HT1080 (cell line): ENCODE measurements at places on chromosomes 11 and 22. TPM values are rescaled to one million over a fixed set of nuclear protein-coding genes. Genes with fewer than 3 reads are reported as not detected.

Gene KRTAP5-1
- not detected in 2 replicates for total RNA-seq

Gene CTSW
- total RNA-seq = 0.24 and 0.57 TPM in 2 replicates

Gene MYO7A
- total RNA-seq = 0.37 and 0.51 TPM in 2 replicates

Gene MFNG
- total RNA-seq = not detected in 2 replicates

Gene PRG3
- not detected in 2 replicates for total RNA-seq

Gene PARVG
- total RNA-seq = 0.24 and 0.50 TPM in 2 replicates

Gene SMIM35
- not detected in 2 replicates for total RNA-seq

DNA sequence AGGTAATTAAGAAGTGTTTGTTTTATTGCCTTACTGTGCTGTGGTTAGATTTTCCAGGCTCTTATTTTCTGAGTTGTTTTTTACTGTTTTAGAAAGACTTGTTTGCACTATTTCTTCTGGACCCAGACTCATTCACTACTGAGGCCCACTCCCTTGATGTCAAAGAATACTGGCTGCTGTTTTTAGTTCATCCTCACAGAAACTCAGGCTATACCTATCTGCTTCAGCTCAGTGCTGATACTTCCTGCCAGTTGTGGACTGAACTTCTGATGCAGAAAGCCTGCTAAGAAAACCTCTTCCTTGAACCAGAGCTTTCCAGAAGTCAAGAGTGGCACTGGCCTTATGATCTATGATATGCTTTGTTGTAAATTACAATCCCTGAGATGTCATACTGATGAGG, 15.9 kb upstream of the PIK3IP1 start:
- DNase-seq = no peak

DNA sequence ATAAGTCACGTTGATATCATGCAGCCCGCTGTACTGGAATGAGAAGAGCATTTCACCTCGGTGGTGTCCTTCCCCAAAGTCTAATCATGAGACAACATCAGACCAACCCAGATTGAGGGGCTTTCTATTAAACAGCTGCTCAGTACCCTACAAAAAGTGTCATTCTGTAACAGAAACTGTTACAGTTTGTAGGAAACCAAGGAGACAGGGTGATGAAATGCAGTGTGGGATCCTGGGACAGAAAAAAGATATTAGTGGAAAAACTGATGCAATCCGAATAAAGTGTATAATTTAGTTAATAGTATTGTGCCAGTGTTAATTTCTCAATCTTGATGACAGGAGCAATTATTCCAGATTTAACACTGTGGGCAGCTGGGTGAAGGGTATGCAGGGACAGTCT, 128.0 kb downstream of the MICAL2 start:
- DNase-seq = no peak

GRCh38 chr11:14612694-14613093, 30.9 kb upstream of the PDE3B start:
- DNase-seq = no peak

DNA sequence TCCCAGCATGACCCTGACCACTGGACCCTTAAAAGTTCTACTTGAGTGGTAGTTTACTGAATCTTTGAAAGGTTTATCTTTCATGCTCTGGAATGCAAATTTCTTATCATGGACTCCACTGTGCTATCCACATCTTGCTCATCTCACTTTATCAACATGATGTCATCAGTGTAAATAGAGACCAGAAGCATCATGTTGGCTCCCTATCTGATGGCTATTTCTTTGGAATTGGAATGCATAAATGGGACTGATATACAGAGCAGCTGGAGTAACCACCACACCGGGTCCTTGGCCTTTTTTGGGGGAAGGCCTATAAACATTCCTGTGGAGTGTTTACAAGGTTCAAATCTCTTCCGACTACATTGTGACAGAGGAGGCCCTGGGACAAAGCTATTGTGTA, 74.1 kb upstream of the CEP126 start:
- DNase-seq = no peak

- DNase-seq = no peak
These were observed 43.7 kb upstream of the DRD2 start for GRCh38 chr11:113518716-113519495.

- no peak for DNase-seq
These were observed 8.9 kb downstream of the YWHAH start for GRCh38 chr22:31953261-31953660.

DNA sequence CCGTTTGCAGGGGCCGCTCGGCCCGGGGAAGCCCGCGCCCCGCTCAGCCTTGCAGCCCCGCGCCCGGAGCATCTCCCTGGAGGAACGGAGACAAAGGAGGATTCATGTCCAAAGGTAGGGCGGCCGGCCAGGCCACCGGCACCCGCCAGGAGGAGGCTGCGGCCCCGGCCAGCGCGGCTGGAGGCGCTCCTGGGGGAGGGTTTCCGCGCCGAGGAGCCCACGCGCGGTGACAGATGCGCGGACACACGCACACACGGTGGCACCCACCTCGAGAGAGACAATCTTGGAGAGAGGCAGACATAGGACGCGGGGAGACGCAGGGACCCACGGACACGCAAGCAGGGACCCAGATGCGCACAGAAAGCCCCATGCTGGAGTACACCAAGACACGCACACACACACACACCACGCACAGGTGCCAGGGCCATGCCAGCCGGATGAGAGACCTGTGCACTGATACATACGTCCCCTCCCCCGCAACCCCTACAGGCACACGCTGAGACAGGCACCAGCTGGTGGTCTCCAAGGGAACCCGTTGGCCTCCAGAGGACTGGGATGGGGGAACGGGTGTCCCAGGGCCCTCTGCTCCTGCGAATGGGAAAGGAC, 7.8 kb downstream of the SEPTIN3 start:
- no peak for DNase-seq

GRCh38 chr11:76677458-76677765, 6.9 kb upstream of the LRRC32 start:
- DNase-seq = no peak

DNA sequence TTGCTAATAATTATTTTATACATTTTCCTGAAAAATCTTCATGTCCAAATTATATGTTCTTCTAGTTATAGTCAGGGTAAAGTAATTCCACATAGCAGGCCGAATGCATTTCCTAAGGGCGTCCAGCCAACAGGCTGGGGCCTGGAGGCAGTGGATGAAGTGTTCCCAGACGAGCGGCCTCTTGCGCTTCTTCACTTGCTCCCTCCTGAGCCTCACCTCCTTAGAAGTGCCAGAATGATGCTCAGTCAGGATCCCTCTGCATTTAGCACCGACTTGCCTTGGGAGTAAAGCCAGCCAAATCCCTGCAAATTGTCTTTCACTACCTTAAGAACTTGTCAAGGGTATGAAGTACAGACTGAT, 1.5 kb downstream of the OLFML1 start:
- DNase-seq = no peak

DNA sequence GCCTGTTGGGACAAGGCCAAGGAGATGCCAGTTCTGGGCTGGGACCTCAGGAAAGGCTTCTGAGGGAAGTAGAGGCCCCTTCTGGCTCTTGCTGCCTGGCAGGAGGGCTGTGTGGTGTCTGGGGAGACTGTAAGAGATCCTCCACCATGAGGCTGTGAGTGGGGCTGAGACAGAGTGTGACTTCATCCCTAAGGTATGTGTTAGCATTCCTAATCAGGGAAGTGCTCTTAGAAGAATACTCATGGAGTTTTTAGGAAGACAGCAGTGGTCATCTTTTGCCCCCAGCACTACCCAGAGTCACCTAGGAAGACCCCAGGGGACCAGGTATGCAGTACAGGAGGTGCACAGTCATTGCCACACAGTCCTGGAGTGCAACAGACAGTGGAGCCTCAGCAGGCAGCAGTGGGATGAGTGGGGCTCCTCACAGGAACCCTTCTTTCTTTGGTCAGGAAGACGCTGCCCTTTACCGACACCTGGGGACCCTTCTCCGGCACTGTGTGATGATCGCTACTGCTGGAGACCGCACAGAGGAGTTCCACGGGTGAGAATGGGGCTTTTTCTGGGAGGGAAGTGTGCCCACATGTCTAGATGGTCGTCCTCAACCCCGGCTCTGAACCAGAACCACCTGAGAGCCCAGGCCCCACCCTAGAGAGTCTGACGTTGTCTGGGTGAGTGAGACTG, 2.8 kb downstream of the RIC8A start:
- peak; percentile 72 for DNase-seq

GRCh38 chr11:119472856-119473222, 49.9 kb upstream of the THY1 start:
- DNase-seq = no peak

GRCh38 chr11:25983280-25983679, 348.6 kb upstream of the ANO3 start:
- no peak for DNase-seq

- DNase-seq = peak; percentile 16
These were observed 32.4 kb downstream of the CREB3L1 start for GRCh38 chr11:46309814-46310259.

- DNase-seq = no peak
These were observed 25.7 kb upstream of the CRTAM start for GRCh38 chr11:122812638-122813037.

- DNase-seq = no peak
These were observed 868 bp upstream of the MYEOV start for GRCh38 chr11:69293087-69293486.

- no peak for DNase-seq
These were observed 1.3 kb upstream of the DGKZ start for GRCh38 chr11:46345881-46346484.

- no peak for DNase-seq
These were observed 519.6 kb upstream of the TENM4 start for GRCh38 chr11:79960461-79960860.

- DNase-seq = peak; percentile 96
These were observed at the start of gene CTNND1 for GRCh38 chr11:57761301-57762234. Gene CTNND1 (plus strand): TSS chr11:57761802. CDS start chr11:57791479, 29,677 bp downstream.

- DNase-seq = peak; percentile 96
These were observed 2.5 kb downstream of the CDC42EP2 start for GRCh38 chr11:65317025-65317786.

DNA sequence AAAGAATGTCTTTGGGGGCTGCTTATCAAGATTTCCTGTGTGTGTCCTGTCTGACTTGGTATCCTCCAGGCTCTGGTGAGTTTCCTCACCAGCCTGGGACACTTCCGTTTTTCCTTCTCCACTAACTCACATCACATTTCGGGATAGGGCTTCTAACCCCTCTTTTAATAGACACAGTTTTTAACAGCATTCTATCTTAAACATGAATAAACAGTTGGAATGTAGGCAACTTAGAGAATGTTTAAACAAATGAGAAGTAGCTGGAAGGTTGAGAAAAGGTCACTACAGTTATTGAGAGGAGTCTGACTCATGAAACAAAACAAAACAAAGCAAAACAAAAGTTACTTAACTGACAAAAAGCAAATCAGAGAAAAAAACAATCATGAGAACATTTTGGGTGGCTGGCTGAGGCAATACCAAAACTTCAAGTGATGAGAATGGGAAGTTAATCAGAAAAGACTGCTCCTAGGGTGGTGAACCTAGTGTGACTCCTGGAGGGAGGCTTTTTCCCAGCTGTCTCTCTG, 64.7 kb upstream of the CTSC start:
- DNase-seq = peak; percentile 58

GRCh38 chr22:43114958-43115357, 4.4 kb downstream of the BIK start:
- no peak for DNase-seq
